Smooth muscle cell of the brain vasculature (primary cell): ENCODE measurements at places on chromosomes 13 and 19.

- no peak for DNase-seq
These were observed 63.7 kb downstream of the SPATA13 start for GRCh38 chr13:24224232-24224680.

DNA sequence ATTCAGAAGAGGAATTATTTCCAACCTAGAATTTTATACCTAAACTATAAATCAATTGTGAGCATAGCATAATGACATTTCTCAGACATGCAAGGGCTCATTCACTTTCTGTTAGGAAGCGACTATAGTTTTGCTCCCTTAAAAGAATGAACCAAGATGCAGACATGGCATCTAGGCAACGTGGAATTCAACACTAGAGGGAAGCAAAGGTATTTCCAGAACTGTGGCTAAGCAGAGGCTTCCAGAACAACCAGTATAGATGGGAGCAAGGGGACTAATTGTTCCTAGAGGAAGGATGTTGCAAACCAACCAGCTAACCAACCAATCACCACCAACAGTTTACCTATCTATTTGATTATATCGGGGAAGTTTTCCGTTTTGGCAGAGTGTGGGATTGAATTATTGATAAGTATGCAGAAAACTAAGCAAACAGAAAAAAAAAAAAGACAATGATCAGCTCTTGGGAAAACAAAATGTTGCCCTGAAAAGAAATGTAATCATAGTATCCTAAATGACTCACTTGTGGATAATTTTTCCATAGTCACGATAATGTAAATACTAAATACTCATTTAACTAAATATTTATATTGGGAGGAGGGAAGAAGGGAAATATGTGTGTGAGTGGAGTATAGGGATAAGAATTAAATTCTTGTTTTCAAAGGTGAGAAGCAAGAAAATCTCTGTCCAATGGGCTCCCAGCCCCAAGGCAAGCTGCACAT, 21.1 kb downstream of the ARL11 start:
- no peak for DNase-seq

- DNase-seq, result no peak
These were observed 77.5 kb downstream of the GPC6 start for GRCh38 chr13:93304134-93304533.

DNA sequence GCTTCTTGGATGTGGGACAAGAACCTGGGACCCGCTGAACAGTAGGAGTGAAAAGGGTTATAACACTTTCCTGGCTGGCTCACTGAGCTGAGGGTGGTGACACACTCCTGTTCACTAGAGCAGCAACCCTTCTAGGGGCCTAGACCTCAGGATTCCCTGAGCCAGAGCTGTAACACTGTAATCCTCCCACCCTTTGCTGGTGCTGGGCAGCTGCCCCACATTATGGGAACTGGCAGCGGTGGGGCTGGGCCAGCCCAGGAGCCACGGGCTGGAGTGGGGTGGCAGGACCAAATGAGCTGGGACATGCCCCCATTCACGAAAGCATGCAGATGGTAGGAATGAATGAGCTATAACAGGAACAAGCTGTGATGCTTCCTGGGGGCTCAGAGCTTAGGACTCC, 110.6 kb downstream of the B3GLCT start:
- no peak for DNase-seq

DNA sequence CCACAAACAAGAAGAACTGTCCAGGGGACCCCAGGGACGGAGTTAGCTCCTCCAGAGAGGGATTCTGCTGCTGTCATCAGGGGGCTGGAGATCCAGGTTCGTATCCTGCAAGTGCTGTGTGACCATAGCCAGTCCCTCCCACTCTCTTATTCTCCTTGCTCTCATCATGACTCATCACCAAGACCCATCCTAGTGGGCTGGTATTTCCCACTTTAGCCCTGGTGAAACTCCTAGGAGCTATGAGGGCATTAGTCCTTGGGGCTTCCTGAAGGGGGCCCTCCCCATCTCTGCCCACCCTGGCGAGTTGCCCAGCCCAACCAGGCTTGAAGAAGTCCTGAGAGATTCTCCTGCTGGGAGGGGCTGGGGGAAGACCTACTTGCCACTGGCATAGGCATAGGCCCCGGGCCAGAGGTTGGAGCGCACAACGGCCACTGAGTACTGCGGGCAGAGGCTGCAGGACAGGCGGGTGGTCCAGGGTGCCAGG, 7.5 kb upstream of the DMWD start:
- DNase-seq, result no peak

DNA sequence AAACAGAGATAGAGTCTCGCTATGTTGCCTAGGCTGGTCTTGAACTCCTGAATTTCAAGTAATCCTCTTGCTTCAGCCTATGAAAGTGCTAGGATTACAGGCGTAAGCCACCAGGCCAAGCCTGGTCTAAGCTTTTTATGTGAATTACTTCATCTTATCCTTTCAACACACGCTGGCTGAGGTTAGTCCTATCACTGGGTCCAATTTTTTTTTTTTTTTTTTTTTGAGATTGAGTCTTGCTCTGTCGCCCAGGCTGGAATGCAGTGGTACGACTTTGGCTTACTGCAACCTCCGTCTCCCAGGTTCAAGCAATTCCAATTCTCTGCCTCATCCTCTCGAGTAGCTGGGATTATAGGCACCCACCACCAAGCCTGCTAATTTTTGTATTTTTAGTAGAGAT, 10.4 kb downstream of the MYO1F start:
- no peak for DNase-seq

DNA sequence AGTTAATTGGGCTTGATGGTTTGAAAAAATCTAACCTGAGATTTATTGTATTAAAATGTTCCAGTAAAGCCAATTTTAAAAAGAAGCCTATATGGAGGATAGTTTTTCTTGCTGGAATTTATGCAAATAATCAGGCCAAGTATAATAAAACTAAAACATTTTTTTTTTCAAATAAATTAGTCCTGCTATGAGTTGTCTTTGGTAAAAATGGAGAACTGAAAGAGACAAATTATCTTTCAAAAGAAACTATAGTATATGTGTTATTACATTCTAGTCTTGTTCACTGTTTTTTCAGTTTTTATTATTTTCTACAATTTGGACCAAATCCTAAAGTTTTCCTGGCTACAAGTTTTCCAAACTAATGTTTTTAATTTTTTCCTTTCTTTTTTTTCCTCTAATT, 468.9 kb downstream of the UQCRFS1 start:
- no peak for DNase-seq

DNA sequence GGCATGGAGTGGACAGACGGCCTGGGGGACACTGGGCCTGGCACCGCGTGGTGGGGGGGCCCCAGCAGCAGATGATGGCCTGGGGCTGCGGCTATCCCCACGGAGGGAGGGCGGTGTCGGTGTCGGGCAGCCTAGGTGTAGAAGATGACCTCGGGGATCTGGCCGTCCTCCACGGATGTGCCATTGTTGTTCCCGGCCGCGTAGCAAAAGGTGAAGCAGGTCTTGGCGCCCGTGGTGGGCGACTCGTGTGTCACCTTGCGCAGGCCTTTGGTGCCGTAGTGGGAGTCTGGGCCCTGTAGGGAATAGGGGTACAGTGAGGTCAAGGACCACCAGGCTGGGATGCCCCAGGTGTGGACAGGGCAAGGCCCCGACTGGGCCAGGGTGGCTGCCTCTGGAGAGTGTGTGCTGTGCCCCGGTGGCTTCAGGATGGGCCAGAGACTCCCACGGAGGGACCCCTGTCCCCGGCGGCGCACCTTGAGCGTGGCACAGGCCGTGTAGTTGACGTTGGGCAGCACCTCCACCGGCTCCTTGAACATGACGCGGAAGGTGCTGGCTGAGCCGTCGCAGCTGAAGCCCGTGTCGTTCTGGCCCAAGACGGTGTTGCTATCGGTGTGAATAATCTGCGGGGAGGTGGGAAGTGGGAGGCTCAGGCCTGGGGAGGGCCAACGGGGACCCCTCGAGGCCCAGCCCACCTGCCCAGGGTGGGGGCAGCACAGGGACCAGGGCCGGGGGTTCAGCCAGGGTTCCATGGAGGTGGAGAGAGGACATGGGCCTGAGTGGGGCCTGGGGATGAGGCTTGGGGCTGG, 29.0 kb downstream of the BTBD2 start:
- no peak for DNase-seq

DNA sequence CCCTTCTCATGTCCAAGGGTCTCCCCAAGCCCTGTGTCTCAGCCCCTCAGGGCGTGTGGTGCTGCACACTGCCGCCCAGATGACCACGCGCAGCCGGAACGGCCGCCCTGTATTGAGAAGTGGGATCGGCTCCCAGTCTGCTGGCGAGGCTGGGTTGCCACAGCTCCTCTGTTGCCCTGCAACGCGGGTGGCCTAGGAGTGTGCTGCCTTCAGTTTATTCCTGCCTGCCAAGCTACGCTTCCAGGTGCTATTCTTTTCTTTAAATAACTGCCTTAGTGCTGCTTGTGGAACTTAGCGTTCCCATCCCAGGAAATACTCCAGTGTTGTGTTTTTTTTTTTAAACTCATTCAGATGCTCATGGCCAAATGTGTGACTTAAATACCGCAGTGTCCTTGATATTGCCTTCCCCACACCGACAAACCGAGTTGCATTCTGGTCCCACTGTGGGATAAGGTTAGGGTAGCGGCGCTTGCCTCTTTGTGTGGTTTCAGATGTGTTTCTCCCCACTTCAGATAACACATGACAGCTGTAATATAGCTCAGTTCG, 16.6 kb downstream of the ACTN4 start:
- no peak for DNase-seq

DNA sequence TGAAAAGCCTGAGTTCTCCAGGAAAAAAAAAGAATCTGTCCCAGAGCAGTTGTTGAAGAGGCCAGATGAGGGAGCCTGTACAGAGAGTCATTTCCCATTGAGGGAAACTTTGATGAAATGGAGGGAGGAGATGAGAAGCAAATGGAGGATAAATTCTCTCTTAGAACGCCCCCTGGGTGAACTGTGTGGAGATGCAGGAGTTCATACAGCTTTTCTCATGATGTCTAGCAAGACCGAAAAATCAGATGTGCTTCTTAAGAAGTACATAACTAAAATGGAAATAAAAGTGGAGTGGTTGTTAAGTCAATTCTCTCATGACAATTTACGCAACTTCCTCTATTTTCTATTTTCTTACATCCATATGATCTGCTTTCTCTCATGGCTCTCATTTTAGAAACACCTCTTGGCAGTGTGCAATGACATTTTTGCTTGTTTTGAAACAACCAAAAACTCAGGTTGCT, 1263.1 kb downstream of the PCDH9 start:
- no peak for DNase-seq

GRCh38 chr13:21850013-21851006, 179.4 kb downstream of the FGF9 start:
- DNase-seq, result no peak

GRCh38 chr13:74452881-74453280, 318.7 kb upstream of the KLF12 start:
- DNase-seq, result no peak

DNA sequence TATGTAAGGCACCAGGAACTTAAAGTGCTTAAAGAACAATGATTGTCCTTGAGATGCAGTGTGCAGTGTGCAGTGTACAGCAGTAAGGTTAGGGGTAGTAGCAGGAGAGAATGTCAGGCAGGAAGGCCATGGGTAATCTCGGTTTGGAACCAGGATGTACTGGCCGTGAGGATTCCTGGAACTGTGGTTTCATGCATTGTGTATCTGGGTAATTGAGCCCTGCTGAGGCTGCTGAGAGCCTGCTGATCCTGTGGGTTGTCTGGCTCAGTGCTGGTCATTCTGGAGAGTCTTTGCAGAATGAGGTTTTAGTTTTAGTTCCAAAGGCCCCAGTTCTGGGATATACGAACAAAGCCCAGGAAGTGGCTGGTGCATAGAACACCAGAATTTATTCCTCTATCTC, 71.0 kb downstream of the ZNF568 start:
- no peak for DNase-seq

DNA sequence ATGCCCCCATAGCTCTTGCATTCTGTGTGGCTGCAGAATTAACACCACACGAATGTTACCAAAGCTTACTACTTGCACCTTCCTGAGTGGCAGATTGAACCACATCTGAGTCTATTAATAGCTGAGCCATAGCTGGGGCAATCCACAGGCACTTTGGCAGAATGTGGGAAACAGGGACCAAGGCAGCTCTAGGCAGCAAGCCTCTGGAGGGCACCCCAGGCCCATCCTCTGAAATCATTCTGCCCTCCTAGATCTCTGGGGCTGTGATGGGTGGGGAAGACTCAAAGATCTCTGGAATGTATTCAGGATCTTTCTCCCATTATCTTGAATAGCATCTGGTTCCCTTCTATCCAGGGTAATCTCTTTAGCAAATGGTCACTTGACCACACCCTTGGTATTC, 139.3 kb downstream of the TNFRSF19 start:
- DNase-seq, result no peak

- DNase-seq, result no peak
These were observed 308.3 kb downstream of the SLC7A1 start for GRCh38 chr13:29287237-29287636.

DNA sequence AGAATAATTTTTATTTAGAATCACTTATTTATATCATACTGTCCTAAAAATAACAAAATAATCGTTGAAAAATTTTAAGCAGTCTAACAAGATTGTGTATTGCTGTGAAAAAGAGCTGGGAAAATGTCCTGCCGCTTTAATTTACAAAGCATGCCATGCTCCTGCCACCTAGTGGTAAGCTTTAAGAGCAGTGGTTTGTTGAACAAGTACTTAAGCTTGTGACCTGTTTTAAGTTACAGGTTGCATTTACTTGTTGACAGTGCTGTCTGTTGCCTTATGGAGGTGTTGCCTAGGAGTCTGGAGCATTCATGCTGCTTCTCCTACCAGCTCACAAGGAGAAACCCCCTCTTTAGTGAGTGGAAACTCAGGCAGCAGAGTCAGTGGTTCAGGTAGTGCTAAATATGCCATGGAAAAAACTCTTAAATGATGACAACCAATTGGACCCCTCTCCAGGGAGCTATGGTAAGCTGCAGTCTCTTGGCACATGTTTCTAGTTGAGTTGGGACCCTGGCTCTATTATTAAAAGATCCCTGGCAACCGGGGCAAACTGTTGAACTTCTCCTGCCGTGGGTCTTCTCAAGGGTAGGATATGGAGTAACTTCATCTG, 68.4 kb downstream of the SPATA13 start:
- DNase-seq, result no peak

GRCh38 chr13:37613236-37613635, 14.7 kb upstream of the POSTN start:
- no peak for DNase-seq

DNA sequence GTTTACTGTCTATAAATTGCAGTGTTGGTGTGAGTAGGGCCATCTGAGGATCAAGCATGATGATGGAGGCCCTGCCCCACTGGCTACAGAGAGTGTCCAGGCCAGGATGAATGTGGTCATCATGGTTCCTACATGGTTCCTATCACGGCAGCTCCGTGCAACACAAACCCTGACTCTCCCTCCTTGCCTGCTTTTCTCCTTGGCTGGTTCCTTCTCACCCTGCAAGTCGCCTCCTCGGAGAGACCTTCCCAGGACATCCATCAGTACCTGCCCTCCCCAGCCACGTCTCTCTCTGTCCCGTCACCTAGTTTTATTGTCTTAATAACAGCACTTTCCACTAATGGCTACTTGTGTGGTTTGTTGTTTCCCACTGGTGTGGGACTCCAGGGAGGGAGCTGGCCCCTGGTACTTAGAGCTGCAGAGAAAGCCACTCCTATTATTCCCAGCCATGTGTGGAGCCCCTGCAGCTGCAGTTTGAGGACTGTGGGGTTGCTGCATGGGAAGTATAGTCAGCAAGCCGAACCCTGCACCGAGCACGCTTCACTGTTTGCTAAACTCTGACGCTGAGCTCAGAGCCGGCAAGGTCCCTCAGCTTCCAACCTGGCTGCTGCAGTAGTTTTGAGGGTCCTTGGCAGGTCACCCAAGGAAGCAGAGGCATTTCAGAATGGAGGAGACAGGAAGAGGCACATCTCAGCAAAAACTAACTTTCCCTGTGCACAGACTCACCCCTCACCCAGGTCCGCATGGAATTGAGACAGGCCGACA, 146.4 kb upstream of the VSTM2B start:
- DNase-seq, result no peak
